ENCODE measurements at places on chromosomes 13 and 19.

DNA sequence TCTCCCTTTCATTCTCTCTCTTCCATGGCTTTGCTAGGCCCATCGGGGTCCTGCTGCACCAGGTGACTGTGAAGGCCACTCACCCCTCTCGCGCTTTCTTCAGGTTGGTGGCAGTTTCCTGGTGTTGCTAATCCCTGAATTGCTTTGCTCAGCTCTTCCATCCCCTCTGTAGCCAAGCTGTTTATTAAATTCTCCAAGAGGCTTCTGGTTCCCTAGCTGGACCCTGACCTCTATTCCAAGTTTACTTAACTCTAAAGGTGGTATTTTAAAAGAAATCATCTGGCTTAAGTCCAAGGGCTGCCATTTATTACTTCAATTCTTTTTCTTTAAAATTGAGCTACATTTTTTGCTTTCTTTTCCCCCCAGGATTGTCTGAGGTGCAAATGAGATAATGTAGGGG lies 32.7 kb upstream of the MICU2 start:
- DNase-seq, result no peak

DNA sequence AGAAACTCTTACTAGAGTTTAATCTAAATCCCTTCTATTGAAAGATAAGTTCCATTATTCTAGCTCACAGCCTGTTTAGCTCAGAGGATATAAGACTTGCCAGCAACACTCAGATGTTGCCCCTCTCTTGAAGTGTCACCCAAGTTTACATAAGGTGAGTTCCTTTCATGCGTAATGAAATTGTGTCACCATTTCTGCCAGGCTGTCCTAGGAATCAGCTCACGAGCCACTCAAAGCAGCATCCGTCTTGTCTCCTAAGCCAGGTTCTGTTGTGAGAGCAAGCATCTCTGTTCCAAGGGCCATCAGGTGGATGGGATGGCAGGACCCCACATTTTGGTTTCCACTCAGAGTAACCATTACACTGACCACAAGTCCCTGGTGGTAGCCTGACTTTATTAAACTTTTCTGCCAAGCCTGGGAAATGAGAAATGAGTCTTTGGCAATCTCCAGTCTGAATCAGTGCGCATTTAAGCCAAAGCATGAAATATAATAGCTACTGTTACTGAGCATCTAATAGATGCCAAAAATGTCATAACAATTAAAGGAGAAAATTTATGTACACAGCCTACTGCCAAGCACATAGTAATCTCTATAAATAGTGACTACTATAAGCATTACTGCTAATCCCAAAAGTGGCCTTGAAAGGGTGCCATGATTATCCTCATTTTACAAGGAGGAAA lies 179.6 kb upstream of the MIR17HG start:
- DNase-seq, result no peak

DNA sequence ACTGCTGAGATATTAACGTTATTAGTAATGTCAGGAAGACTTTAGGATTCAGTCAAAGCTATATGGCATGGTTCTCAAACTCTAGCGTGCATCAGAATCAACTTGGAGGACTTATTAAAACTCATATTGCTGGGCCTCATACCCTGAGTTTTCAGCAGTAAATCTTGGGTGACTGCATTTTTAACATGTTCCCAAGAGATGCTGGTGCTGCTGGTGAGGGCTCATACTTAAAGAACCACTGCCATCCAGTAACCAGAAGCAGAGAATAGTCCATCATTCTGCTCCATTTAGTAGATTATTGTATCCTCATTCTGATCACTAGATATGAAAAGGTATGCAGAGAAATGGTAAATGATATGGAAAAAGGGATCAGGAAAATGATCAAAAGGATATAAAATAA lies 7.9 kb downstream of the GPR12 start:
- DNase-seq, result no peak

GRCh38 chr19:14413693-14414181 lies 5.4 kb downstream of the DDX39A start:
- DNase-seq, result peak; percentile 61

DNA sequence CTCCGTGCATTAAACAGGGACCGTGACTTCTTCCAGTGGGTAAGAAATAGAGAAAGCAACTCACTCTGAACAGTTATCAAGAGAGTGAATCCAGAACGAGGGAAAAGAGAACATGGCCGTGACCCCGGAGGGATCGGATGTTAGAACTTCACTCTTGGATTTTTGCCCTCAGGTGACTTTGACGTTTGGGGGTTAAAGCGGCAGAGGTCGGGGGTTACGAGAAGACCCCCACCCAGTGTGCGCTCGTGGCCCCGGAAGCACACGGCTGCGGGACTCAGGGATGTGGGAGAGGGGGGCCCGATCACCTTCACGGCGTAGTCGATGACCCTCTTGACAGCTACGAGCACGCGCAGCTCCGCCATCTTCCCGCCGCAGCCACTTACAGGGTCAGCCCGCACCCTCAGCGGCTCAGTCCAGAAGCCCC lies at the start of gene ETFB:
TSS of gene ETFB (minus strand) at position 424 of the 424 bp plus-strand sequence. CDS start at position 362, 62 bp downstream.
- no peak for DNase-seq

- peak; percentile 99 for DNase-seq
These were observed 31.6 kb downstream of the SYT3 start for GRCh38 chr19:50607874-50608785.

- DNase-seq, result no peak
These were observed 29.2 kb downstream of the RHPN2 start for GRCh38 chr19:33035461-33035860.

GRCh38 chr13:92224052-92224821 lies 825.8 kb downstream of the GPC5 start:
- DNase-seq, result no peak

DNA sequence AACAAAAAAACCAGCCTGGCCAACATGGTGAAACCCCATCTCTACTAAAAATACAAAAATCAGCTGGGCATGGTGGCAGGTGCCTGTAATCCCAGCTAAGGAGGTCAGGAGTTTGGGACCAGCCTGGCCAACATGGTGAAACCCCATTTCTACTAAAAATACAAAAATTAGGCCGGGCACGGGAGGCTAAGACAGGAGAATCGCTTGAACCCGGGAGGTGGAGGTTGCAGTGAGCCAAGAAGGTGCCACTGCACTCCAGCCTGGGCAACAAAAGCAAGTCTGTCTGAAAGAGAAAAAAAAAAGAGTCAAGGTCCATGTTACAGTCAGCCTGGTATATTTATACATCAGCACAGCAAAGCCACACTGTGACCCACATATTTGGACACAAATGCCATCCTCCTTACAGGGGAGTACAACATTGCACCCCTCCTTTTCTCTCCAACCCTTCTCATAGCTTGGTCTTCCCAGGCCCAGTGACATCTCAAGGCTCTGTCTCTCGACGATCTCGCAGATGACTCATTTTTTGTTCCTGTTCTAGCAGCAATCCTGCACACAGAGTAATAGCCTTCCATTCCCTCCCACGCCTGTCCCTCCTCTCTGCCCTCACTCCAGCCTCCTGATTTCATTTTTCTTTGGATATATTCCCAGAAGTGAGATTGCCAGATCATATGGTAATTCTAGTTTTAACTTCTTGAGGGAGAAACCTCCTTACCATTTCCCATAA lies 21.0 kb upstream of the DPP9 start:
- DNase-seq, result no peak

DNA sequence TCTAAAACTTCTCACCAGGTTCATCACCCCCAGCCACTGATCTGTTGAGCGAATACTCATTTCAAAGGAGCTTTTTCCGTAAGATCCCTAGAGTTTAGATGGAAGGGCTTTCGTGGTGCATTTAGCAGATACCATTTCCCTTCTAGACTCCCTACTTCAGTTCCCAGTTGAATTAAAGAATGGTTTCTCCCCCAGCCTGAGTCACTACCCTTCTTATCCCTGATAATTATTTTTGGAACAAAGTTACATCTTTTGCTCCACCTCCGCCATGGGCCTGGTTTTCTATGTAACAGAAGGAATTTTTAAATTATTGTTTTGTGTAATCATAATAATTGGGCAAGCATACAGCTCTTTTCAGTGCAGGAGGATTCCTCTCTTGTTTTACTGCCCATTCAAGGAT lies 22.0 kb downstream of the USPL1 start:
- no peak for DNase-seq

- DNase-seq, result no peak
These were observed 8.5 kb upstream of the EEF1AKMT1 start for GRCh38 chr13:20782116-20782708.

All from glutamatergic neuron (in vitro differentiated cells).